ENCODE measurements at places on chromosomes 2 and 18. TPM values are rescaled to one million over a fixed set of nuclear protein-coding genes. Genes with fewer than 3 reads are reported as not detected.

LBX2 gene
- total RNA-seq = 2.4 TPM

TEX44 gene
- total RNA-seq = not detected

ANKRD23 gene
- total RNA-seq = 0.46 TPM

SPP2 gene
- not detected for total RNA-seq

TMEM17 gene
- total RNA-seq = 1.5 TPM

Data from pulmonary artery endothelial cell (primary cell).